ENCODE measurements at places on chromosomes 16 and 17.

GRCh38 chr16:1539720-1540555 lies 6.5 kb downstream of the TMEM204 start:
- DNase-seq: no peak

- DNase-seq: no peak
Measured at GRCh38 chr17:27499451-27500265, 43.4 kb downstream of the KSR1 start.

DNA sequence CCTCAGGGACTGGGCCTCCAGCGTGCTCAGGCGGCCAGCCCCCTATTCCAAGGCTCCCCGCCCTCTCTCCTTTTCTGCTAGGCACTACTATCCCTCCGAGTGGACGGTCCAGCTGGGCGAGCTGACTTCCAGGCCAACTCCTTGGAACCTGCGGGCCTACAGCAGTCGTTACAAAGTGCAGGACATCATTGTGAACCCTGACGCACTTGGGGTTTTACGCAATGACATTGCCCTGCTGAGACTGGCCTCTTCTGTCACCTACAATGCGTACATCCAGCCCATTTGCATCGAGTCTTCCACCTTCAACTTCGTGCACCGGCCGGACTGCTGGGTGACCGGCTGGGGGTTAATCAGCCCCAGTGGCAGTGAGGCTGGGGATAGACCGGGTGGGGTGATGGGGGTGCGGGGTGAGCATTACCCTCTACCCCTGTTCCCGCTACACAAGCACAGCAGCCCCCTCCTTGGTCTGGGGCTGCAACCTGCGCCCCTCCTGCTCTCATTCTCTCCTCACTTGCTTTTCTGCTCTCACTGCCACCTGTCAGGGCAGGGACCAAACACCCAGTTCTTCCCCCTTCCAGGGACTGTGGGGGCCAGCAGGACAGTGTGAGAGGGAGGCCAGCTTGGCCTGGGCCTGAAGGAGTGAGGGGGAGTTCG lies 1.1 kb downstream of the PRSS41 start:
- no peak for DNase-seq

DNA sequence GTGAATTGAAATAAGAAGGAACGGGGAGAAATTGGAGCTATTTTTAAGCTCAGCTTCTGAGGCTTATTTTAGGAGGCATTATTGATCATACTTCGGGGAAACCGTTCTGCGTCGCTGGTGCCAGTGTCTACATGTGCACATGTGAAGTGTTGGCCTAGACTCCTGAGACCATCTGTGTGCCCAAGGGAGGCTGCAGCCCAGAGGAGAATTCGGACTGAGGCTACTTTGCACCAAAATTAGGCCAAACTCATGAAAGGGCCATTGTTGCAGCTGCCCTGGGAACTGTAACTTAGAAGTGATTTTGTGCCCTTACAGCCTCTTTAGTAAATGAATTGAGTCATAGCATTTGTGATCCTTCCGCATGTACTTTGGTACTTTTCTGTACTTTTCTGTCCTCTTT lies 102.0 kb upstream of the NOL11 start:
- no peak for DNase-seq

DNA sequence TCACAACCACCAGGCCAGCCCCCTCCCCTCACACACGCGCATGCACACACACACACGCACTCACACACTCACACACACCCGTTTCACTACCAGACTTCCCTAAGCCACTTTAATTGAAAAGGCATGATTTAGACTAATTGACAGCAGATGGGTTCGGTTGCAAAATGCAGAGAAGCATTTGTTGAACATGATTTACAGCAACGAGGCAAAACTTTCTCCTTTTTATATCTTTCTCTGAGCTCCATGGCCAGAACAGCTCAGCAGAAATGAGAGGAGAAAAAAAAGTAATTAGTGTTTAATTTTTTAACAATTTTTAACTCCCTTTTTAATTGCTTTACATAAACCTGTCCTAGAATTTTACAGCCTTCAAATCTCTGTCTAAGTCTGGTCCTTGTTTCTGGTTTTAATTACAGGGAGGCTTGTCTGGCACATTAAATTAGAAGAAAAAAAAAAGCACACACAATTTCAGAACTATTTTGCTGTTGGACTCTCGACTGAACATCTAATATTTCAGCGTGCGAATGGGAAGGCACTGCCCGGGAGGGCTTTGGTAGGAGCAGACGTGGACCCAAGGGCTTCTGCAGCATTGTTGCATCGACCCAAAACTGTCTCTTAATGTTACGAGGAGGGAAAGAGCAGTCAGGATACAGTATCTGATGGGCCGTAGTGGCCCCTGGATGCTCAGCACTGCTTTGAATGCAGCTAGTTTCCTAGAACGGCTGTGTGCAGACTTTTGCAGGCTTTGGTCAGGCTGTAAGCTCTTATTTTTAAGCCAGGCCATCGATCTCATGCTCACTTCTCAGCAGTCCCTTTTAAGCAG lies 255.9 kb downstream of the SOX9 start:
- DNase-seq: no peak

DNA sequence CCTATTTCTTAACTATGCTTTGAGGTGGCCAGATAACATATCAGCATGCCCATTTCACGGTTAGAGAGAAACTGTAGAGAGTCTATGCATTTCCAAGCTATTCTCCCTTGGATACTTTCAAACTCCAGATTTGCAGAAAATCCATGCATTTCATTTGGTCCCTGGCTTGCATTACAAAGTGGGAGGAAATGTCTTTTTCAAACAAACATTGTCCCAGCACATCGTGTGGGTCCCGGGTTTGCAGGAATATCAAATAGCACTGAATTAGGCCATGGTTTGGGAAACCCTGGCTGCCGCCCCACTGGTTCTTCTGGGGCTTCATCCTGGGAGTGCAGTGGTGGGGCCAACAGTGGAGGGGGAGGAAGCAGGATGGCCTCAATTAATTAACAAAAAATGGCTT lies 171.9 kb downstream of the IRX5 start:
- DNase-seq: no peak

DNA sequence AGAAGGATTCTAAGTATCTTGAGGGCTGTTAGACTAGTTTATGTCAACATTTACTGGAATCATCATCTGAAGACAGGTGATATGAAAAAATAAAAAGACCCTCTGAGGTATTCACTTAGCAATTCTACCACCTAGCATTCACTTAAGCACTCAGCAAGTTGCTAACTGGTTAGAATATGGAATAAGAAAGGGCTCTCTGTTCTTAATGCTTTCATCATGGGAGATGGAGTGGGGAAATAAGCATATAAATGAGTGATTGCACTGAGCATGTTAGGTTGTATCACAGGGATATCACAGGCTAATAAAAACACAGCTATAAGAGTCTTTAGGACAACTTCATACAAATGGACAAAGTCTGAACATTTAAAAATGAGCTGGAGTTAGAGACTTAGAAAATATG lies 1238.8 kb downstream of the CDH11 start:
- no peak for DNase-seq

GRCh38 chr17:78965491-78965924 lies 14.2 kb downstream of the LGALS3BP start:
- no peak for DNase-seq

DNA sequence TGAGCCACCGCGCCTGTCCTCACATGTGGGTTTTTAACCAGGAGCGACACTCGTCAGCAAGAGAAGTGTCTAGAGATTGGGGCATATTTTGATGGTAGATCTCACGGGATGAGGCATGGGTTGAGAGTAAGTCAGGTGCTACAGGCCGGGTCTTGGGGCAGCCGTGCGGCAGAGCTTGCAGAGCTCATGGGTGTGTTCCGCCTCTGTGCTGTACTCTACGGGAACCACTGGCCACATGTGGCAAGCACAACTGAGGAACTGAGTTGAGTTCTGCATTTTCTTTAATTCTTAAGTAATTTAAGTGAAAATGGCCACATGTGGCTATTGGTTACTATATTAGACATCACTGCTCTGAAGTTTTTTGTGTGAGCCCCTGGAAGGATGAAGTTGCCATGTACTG lies 9.6 kb downstream of the CLUAP1 start:
- DNase-seq: no peak

- no peak for DNase-seq
Measured at GRCh38 chr17:73984941-73985340, 218.5 kb upstream of the RPL38 start.

DNA sequence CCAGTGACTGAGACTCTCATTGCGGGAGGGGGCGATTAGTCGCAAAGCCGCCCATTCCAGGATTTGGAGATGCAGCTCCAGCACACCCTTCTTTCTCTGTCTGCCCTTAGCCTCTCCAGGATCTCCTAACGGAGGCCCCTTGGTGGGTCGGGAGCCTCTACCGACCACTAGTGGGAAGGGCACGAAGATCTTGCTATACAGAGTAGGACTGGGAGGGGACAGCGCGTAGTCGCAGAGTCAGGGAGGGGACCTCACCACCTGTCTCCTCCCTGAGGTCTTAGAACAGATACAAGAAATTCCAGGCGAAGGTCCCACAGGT lies 588 bp upstream of the SMTNL2 start:
- DNase-seq: no peak

GRCh38 chr17:82970818-82971590 lies 108.4 kb upstream of the METRNL start:
- no peak for DNase-seq

GRCh38 chr16:81350306-81350615 lies 35.5 kb downstream of the GAN start:
- DNase-seq: no peak

- no peak for DNase-seq
Measured at GRCh38 chr17:77311371-77311981, 170.7 kb downstream of the SEC14L1 start.

DNA sequence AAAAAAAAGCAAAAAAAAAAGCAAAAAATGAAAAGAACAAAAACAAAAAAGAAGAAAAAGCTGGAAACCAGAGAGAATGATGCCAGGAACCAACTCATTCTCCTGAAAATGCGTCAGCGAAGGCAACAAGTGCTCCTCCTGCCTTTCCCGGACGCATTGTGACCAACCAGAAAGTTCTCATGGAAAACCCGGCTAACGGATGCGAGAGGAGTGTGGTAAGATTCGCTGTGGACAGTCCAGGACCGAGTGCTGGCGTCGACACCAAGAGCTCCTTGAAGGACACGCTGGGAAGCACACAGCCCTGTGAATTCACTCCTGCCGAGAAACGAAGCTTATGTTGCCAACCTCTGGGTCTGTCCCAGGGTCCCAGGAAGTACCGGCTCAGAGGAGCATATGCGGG lies 43.4 kb downstream of the METRNL start:
- DNase-seq: no peak
